Head of caudate nucleus (tissue), 42 donors: ENCODE measurements at places on chromosomes 2 and 18.

- DNase-seq, result no peak
Observed at GRCh38 chr2:143471550-143471949, 342.3 kb downstream of the ARHGAP15 start.

DNA sequence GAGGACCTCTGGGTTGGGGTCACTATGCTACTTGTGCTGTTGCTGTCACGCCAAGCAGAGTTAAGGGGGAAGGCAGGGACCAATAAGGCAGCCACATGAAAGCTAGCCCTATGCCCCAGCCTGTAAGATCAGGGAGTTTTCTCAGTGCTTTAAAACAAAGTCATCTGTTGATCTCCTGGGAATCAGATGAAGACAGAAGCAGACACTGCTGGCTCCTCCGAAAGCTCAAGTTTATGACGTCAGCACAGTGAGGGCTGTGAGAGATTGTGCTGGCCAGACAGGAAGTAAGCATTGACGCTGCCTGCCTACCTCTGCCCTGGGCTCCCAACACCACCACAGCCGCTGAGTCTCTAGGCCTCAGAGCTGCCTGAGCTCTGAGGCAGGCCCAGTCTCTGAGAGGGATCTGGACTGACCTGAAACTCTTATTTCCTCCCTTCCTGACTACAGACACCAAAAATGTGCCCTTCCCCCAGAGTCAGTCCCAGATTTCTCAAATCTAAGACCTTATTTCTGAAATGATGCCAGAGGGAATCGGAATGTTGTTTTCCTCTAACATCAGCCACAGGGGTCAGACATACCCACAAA lies 118.1 kb upstream of the EPAS1 start:
- no peak for DNase-seq

DNA sequence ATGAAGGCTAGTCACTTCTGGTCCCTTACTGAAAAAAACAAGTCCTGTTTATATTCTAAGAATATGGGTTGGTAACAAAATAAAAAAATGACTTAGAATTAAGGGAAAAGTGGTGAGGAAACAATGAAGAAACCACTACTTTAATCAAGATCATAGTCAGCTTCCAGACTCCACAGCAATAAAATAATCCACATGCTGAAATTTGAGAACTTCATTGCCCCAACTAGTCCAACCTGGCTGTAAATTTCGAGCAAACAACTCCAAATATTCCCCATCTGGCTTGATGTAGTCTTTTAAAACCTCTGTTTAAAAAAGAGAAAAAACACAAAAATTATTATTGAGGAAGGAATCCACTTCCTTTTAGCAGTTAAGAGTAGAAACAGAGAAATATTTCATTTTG lies 32.5 kb downstream of the METTL4 start:
- DNase-seq, result no peak

GRCh38 chr2:187962538-187962937 lies 329.1 kb upstream of the GULP1 start:
- no peak for DNase-seq

DNA sequence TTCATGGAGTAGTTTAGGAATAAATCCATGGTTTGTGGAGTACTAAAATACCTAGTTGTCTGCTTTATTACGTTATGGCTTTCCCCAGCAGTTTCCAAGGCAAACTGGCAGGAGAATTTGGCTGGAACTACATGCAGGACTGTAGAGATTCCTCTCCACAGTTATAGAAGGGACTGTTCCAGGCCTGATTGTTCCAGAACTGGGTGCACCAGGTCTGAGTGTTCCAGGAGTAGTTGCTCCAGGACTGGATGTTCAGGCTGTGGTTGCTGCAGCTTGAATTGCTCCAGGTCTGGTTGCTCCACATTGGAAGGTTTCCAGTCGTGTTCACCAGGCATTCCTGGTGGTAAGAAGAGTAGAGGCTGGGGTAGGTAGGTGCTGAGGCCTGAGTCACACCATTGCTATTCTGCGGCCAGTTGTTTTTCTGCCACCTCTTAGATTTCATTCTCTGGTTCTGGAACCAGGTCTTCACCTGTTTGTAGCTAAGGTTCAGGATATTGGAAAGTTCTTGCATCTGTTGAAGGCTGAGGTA lies 28.1 kb downstream of the SGPP2 start:
- no peak for DNase-seq

DNA sequence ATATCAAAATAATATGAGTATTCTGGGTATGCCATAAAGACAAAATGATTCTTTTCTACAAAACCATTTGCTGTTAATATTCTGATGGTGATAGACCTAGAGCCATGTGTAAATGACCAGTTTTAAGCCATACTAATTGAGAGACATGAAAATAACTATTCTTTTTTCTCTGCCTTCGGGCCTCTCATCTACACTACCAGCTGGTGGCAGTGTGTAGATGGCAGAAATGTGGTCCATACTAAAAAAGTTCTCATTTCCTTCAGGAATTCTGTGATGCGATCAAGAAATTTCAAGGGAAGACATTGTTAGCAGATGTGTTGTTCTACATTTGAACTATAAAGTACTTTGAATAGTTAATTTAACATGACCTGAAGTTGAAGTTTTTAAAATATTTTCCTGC lies 485.2 kb downstream of the TRIB2 start:
- DNase-seq, result no peak
